ENCODE measurements at places on chromosomes 11 and 22.

- DNase-seq, result no peak
Measured at GRCh38 chr11:73359930-73360742, 16.1 kb upstream of the RELT start.

GRCh38 chr22:43851058-43851978, 11.0 kb downstream of the SULT4A1 start:
- DNase-seq, result no peak

- DNase-seq, result no peak
Measured at GRCh38 chr22:37599153-37599552, 9.5 kb upstream of the GGA1 start.

DNA sequence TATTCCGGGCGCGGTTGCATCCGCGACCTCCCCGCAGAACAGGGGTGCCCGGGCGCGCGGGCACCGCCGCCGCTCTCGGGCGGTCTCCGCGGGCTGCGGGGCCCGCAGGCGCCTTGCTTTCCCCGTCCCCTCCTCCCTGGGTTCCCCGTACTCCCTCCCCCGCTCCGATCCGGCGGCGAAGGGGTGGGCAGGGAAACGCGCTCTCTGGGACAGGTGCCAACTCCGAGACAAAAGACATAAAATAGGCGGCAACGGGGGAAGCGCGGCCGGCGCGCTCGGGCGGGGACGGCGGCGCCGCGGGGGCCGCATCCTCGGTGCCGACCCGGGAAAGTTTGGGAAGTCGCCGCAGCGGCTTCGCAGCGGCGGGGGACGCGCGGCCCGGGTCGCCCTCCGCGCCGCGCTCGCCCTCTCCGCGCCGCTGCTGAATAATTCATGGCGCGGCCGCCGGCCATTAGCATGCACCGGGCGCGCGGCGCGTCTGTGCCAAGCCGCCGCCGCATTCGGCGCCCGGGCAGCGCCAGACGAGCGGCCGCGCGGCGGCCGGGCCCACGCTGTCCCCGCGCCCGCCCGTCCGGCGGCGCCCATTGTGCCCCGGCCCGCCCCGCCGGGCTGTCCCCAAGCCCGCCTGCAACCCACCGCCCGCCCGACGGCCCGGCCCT, 78.7 kb upstream of the PPARA start:
- DNase-seq, result peak; percentile 72

GRCh38 chr22:21968452-21969129, 14.0 kb downstream of the TOP3B start:
- no peak for DNase-seq

DNA sequence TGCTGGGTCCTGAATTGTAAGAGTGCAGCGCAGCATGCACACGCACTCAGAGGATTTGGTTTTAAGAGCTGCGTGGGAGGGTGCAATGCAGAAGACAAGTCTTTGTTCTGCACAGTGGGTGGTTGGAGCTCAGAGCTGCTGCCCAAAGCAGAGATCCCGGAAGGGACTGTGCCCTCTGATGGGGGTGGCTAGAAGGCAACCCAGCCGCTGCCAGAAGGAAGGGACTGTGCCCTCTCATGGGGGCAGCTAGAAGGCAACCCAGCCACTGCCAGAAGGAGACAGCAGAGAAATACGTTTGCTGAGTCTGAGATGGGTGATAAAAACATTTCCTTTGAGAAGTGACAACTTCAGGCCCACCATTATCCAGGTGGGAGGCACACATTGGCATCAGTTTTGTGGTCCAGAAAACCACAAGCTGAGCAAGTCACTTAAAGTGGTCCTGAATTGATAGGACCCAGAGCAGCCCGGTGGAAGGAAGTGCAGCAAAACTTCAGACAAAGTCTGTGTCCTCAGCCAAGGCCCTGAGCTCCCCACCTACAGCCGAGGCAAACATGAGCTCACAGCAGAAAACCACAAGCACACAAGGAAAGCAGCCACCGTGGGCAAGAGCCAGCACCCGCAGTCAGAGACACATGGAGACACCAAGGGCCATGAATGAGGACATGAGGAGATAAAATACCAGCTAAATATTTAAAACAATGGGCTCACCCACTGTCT, 4.3 kb downstream of the KRTAP5-6 start:
- no peak for DNase-seq
